ENCODE measurements at places on chromosomes 7 and 10.
A peak's percentile ranks its signal among the peaks of the same experiment; 100 is the strongest.

DNA sequence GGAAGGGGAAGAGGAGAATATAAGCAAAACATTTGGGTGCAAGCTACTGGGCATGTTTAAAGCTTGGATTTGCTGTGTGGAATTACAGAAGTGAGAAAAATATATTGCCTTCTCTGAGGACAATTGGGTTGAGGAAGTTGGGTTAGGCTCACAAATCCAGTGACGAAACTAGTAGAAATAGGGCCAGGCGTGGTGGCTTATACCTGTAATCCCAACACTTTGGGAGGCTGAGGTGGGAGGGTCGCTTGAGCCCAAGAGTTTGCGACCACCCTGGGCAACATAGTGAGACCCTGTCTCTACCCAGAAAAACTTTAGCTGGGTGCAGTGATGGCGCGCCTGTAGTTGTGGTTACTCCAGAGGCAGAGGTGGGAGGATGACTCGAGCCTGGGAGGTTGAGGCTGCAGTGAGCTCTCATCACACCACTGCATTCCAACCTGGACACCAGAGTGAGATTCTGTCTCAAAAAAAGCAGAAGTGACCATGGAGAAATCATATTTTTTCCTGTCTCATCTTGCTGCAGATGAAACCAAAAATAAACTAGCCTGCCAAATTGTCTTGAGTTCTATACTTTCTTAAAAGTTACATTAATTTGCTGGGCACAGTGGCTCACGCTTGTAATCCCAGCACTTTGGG lies 22.4 kb downstream of the NRBF2 start:
- DNase-seq: no peak

DNA sequence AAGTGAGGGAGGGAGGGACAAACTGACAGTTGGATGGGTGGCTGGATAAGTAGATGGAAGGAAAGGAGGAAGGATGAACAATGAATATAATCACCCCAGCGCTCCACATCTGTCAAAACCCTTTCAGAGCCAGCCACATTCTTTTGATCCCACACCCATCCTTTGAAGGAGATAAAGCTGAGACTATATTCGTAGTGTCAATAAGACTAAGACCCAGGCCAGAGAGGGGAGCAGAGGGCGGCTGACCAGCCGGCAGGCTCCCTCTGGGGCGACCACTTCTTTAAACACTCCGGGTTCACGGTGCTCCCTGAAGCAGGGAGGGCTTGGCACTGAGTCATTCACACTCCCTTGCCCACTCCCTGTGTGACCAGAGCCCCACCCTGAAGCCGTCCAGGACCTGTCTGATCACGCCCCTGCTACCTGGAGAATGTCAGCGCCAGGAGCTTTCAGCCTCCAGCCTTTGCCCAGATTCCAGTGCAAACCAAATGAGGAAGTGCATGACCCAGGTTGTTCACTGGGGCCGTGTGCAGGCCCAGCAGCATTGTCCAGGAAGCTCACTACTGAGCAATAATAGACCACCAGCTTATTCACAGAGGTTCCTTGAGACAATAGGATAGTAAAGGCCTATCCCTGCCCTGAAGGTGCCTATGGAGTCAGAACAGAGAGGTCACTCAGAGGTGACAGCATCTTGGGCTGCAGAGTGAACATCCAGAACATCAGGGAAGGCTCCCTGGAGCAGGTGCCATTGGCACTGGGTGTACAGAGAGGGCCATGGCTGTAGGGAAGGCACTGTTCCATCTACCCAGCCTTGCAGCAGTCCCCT lies 34.4 kb downstream of the UNC5B start:
- no peak for DNase-seq

GRCh38 chr10:125203186-125203800 lies 42.9 kb upstream of the CTBP2 start:
- no peak for DNase-seq

- DNase-seq: no peak
Measured at GRCh38 chr10:13823709-13824405, 237.1 kb downstream of the PRPF18 start.

DNA sequence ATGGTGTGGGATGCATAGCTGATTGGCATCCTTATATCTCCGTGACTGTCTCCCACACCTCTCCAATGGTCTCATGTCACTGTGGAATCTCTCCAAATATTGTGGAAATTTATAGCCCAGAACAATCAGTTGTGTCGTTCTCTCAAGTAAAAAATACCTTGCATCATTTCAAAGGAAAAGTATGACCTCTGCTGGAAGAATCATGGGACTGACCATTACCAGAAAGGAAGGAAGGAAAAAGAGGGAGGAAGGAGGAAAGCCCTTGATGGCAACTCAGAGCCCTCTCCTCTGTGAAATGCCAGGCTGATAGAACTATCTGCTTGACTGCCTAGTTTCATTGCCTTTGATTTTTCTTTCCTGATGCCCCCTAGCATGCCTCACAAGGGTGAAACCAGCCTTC lies 76.3 kb downstream of the FOXI2 start:
- no peak for DNase-seq

DNA sequence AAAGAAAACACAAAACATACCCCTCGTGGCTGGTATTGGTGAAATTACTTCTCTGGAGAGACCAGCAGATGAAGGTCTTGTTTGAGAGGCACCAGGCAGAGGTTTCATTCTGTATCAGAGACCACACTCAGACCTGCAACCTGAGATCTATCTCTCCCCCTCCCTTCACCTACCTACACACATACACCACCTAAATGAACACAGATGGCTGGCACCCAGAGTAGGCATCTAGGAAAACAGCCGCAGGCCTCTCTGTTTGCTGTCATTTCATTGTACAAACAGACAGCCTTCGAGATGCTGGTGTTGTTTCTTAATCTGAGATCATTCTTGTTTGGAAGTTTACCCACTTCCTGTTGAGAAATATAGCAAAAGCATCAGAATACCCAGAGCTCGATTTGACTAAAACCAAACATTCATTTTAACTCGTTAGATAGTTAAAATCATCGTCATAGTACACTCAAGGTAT lies 173.9 kb upstream of the SLC25A13 start:
- no peak for DNase-seq

- no peak for DNase-seq
Measured at GRCh38 chr7:50783801-50784507, 1.3 kb upstream of the GRB10 start.

DNA sequence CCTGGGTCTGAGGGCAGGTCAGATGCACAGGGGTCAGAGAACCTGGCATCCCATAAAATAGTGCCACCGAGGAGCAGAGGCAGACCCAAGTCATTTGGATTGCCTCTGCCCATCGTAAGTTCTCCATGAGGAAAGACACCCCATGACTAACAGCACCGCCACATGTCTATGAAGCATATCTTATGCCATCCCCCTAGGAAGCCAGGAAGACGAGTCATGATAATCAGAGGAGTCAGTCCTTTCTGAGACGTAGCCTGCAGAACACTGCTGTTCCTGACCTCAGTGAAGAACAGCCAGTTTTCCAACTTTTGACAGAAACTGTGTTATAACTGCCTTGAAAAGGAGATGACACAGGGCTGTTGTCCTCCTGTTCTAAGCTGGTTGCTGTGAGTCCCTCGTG lies 51.2 kb downstream of the INSYN2A start:
- DNase-seq: no peak

- DNase-seq: no peak
Measured at GRCh38 chr10:114002422-114002821, 41.2 kb upstream of the ADRB1 start.

DNA sequence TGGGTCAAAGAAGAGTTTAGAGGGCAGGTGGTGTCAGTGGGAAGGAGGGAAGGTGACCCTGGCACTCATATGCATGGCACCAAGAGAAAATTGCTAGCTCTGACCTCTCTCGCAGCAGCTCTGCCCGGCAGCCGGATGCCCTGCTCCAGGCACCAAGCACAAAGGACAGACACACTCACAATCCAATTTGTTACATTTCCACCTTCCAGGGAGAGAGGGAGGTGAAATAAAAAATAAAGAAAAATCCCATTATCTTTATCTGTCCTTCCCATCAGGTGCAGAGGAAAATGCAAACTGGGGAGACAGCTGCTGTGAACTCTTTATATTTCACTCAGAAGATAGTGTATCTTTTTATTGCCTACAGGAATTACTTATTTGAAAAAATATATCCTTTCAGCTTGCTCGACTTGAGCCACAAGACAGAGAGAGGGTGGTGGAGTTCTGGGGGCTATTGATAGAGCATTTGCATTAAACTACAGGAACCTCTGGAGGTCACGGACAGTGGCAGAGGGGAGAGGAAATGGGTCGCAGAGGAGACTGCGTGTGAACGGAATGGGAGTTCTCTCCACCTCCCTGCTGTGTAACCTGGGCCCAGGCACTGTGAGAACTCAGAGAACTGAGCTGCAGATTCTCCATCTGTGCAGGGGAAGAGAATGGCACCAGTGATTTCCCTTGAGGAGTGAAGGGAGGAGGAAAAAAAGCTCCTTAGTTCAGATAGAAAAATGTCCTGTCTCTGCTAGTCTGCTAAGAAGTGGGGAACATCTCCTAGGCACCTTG lies 421.4 kb downstream of the PLXNA4 start:
- DNase-seq: no peak

DNA sequence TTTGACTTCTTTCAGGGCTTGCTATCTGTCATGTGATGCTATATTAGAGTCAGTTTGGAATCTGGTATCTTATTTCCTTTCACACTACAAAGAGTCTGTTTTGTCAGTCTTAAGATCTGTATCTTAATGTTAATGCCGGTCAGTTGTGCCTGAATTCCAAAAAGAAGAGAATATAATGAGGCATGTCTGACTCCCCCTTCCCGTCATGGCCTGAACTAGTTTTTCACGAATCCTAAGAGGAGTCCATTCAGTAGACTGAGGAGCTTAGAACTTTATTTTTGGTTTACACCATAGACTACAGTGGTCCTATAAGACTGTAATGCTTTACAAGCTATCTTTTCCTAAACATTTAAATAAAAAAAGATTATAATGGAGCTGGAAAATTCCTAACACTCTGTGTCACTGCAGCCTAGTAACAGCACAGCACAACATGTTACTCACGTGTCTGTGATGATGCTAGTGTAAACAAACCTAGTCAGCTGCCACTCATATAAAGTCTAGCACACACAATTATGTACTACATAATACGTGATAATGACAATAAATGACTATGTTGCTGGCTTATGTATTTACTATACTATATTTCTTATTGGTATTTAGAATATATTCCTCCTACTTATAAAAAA lies 50.6 kb downstream of the VPS41 start:
- DNase-seq: no peak

GRCh38 chr10:118444069-118444468 lies 101.9 kb upstream of the FAM204A start:
- no peak for DNase-seq

- no peak for DNase-seq
Measured at GRCh38 chr10:77844713-77845445, 81.7 kb downstream of the DLG5 start.

DNA sequence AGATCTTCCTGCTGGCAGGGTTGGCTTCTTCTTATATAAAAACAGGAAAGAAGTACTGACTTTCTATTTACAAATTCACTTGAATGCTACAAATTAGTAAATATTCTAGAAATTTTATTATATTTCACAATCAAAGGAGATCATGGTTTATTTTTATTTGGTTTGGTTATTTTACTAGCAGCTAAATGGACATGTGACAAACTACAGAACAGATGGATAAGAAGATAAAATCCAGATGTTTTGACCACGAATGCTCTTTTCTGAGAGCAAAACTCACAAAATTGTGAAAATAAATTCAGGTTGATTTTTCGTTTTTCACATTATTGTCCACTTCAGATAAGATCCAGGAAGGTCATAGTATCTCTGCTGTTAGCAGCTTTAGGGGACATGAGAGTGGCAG lies 55.4 kb downstream of the CACNA2D1 start:
- DNase-seq: no peak

GRCh38 chr10:6507311-6507710 lies 72.8 kb downstream of the PRKCQ start:
- DNase-seq: no peak

DNA sequence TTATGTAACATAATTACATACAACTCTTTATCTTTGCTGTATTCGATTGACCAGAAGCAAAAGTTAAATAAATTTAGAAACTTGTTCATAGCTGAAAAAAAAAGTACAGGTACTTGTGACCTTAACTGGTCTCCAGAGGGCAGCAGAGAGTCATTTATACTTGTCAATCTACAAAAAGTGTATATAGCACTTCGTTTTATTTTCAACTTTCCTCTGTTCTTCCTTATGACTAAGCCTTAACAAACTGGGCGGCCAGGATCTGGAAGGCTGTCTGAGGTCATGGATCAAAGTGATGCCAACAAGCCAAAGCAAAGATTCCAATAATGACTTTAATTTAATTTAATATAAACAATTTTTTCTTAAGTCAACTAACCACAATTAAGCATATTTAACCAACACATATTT lies 29.8 kb downstream of the C10orf67 start:
- peak; percentile 67 for DNase-seq

DNA sequence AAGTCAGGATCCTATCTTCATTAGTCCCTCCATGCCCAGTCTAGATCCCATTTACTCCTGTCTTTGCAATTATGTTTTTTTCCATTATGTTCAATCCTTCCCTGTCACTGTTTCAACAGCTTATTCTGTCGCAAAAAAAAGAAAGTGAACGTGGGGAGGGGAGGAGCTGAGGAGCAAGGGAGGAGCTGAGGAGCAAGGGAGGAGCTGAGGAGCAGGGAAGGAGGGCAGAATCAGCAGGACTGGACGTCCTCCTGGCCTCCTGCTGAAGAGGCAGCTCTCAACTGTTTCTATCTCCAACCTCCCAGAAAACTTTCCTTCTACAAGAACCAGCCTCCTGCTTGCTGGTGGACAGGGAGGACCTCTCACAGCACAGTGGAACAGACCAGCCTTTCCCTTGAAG lies 26.0 kb downstream of the LARP4B start:
- no peak for DNase-seq

DNA sequence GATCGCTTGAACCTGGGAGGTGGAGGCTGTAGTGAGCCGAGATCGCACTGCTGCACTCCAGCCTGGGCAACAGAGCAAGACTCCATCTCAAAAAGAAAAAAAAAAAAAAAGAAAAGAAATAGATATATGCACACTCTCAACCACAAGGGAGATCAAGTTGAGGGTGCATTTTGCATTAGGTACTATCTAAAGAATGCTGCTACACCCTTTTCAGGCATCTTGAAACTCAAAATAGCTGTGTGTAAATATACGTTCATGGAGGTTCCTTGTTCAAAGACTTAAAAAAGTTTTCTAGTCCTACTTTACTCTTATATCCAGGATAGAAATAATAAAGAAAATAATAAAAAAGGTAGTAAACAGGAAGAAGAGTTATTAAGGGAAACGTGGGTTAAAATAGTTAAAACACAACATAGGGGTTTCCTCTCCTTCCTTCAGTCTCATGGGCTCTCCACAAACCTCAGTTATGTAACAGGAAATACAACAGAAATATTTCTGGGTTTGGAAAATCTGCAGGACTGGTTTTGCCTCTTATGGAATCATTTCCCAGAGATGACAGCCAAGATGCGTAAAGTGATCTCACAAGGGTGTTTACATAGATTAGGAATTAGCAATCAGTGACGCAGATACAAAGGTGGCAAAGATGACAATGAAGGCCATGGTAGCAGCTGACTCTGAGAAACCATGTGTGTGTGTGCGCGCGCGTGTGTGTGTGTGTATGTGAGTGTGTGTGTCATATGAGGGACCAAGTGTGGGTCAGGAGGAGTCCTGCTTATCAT lies 15.1 kb downstream of the STEAP4 start:
- no peak for DNase-seq

- no peak for DNase-seq
Measured at GRCh38 chr10:71850021-71850742, 869 bp downstream of the PSAP start.

GRCh38 chr7:45721686-45722598 lies 147.8 kb downstream of the ADCY1 start:
- no peak for DNase-seq

Data from SK-N-MC (cell line).